ENCODE measurements at places on chromosomes 1 and 21.
A peak's percentile ranks its signal among the peaks of the same experiment; 100 is the strongest.

DNA sequence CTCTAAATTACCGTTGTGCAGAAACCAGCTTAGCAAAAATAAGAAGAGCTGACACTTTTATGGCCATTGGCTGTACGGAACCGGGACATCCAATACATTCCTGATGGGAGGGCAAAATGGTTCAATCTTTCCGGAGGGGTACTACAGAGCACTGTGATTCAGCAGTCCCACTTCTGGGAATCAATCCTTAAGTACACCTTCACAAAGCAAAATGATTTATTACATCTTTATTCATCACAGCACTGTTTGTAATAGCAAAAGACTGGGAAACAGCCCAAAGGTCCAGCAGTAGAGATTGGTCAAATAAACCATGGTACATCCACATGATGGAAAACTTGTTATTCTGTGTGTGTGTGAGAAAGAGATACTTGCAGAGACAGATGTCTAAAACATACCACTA lies 9.7 kb downstream of the GNG12 start:
- no peak for DNase-seq

DNA sequence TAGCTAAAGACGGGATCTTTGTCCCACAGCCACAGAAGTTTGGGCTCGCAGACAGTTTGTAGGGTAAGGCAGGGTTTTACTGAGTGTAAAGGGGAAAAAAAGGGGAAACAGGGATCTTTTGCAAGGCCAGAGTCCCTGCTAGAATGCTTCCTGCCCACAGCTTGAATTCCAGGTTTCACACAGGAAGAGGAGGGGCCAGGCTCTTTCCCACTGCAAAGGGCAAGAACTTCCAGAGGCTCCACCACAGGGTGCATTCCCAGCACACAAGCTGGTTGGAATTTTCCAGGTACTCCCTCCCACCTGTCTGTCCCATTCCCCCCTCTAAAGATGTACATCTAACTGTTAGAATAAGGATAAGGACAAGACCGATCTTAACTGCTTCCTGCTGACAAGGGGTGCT lies 1126.9 kb downstream of the KCNT2 start:
- DNase-seq = no peak

DNA sequence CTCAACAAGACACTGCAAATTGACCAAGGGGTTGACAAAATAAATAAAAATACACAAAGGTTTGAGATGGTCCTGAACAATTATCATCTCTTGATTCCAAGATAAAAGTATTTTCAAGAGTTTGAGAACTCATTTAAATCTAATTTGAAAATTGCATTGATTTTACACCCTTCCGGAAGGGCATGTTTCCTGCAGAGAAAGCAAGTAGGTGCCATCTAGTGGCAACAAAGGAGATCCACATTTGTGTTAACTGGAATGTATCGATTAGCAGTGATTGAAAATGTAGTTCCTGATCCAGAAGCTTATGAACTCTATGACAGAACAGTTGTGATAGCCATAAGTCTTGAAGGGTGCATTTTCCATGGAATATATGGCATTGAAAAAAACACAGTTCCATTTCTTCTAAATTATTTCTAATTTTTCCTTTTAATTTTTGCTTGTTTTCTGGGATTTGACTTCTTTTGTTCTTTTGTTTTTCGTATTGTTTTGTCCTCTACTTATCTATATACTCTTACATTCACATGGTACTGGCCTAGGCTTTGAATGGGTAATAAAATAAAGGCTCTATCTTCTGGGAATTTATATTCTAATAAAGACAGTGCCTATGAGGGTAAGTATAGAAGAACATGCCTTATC lies 143.7 kb downstream of the DNM3 start:
- peak; percentile 43 for DNase-seq

DNA sequence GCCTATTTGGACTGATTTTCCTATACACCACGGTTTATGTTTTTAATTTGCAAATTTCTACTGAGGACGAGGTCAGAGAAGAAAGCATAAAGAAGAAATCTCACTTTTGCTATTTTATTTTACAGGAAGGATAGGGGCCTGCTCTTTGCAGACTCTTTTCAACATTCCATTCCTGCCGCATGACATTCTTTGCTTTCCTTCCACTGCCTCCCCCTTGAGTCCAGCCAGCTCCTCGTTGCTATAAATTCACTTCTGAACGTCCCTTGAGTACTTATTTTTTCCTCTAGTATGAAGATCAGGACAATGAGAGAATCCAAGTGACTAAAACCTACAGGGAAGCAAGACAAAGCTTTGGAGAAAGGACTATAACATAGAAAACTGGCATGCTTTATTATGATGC lies 53.4 kb upstream of the PTGFR start:
- no peak for DNase-seq

DNA sequence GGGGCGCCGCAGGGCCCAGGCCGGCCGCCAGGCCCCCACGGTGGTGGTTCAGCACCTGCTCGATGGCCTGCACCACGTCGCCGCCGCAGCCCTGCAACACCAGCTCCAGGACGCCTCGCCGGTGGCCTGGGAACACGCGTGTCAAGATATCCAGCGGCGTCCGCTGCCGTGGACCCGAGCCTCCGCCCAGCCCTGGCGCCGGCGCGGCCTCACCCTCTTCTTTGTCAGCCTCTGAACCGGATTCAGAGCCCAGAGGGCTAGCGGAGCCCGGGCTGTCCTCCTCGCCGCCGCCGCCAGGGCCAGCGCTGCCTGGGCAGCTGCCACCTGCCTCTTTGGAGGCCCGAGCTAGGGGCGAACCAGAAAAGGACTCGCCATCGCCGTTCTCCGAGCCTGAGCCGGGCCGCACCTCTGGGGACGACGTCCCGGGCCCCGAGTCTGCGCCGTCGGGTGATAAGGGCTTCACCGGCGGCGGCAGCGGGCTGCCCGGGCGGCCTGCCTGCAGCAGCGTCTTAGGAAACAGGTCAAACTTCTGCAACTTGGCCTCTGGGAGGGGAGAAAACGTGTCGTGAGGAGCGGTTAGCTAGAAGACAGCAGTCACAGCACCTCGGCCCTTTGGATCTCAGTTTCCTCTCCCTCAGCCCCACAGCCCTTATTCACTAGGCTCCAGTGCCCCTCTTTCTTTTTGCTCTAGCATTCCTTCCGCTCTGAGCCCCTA lies 3.9 kb downstream of the DMRTA2 start:
- DNase-seq = peak; percentile 68
